Activated naive CD8-positive, alpha-beta T cell treated with anti-CD3 and anti-CD28 coated beads for 36 hours (primary cell): ENCODE measurements at places on chromosomes 16 and 17. TPM values are rescaled to one million over a fixed set of nuclear protein-coding genes. Genes with fewer than 3 reads are reported as not detected.

The VTN gene
- 0.22 TPM for total RNA-seq

GRCh38 chr16:80051040-80051439 is 450.5 kb upstream of the MAF start:
- DNase-seq, result no peak

DNA sequence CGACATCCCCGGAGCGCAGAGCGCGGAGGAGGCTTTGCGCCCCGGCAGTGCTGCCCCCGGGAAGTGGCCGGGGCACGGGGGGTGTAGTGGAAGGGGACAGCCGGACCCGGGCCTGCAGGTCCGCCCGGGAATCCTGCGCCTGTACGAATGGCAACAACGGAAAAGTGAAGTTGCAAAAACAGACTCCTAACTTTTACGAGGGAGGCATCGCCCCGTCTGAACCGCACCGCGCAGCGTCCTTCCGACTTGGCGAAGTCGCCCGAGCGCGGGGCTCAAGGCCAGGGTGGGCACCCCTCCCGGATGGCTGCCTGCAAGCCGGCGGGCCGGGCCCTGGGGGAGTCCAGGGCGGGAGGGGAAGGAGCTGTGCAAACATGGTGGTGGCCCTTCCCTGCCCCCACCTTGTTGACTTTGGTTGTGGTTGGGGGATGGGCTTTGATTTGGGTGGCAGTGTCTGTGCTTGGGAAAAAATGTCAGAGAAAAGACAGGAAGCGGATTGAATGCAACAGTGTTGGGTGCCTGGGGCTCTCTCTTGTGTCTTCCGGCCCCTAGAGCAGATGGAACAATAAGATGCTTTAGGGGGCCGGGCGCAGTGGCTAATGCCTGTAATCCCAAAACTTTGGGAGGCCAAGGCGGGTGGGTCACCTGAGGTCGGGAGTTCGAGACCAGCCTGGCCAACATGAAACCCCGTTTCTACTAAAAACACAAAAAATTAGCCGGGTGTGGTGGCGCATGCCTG is 675 bp downstream of the RNF213 start:
- peak; percentile 66 for DNase-seq

DNA sequence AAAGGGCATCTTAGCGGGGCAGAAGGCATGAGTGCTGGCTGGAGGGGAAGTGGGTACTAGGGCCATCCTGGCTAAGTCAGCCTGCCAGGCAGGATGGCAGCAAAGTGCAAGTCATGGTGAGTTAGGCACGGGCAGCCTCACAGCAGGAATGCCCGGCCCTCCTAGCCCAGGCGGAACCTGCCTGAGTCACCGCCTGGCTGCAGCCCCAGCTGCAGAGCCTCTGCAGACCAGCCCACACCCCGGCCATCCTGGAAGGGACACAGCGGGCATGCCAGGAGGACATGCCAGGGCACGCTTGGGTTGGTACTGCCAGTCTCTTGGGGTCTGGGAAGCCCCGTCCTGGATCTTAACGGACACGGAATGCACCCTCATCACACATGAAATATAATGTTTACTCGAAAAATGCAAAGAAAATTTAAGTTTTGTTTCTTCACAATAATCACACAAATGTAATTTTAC is 5.0 kb upstream of the ALDH3A1 start:
- DNase-seq, result no peak

DNA sequence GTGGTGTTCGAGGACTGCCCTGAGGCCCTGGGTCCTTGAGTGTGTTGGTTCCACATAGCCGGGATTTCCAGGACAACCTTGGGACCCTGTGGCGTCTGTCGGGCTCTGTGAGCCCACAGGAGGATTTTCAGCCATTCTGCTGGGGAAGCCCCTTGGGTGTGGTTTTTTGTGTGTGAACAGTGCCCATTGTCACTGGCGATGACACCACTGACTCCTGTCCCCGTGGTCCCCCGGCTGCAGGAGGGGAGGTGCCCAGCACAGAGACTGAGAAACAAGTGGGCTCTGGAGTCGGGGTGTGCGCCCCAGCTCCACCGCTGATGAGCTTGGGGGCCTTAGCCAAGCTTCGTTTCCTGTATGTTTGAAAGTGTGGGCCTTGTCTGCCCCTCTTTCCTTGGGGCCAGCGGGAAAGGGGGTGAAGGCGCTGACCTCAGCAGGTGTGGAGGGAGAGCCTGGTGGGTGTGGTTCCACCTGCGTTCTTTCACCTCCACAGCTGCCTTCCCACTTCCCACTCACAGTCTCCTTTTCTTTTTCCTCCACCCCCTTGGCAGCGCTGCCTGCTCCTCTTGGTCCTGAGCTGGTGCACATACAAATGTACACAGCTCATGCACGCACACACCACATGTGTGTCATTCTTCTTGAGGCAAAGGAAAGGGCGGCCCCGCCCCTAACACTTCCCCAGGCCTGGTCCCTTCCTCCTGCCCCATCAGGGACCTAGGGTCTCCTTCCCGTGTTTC is 16.1 kb downstream of the MGRN1 start:
- no peak for DNase-seq

- DNase-seq, result no peak
Measured at GRCh38 chr17:9364837-9365430, 210.7 kb downstream of the STX8 start.

DNA sequence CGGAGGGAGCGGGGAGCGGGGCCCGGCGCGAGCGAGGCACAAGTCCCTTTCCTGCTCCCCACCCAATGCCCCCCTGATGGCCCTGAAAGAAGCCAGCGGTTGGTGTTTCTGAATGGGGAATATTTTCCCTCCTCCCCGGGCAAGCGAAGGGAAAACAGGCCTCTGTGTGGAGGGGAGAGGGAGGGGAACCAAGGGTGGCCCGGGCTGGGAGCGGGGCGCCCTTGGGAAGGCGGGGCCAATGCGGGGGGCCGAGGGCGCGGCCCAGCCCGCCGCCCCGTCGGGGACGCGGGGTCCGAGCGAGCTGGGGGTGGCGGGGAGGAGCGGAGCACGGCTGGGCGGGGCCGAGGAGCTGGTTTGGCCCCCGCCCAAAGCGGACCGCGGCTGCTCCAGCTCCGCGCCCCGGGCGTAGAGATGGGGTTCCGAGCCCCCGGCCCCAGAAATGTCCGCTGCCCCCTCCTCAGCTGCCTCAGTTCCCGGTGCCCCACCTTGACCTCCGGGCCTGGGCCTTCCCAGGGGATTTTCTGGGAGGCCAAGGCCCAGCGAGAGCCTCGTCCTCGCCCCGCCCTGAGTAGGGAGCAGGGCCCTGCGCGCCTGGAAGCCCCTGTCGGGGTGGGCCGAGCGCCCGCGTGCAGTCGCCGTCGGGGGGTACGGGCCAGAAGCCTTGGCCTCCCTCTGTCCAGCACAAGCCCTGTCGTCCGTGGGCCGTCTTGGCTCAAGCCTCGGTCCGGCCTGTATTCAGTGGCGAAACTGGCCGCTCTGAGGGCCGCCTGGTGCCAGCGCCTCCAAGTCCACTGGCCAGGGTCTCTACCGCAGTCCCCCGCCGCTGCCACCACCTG is 3.9 kb upstream of the HEXIM1 start:
- peak; percentile 54 for DNase-seq

GRCh38 chr16:86775511-86775921 is 197.2 kb downstream of the FOXL1 start:
- DNase-seq, result no peak

DNA sequence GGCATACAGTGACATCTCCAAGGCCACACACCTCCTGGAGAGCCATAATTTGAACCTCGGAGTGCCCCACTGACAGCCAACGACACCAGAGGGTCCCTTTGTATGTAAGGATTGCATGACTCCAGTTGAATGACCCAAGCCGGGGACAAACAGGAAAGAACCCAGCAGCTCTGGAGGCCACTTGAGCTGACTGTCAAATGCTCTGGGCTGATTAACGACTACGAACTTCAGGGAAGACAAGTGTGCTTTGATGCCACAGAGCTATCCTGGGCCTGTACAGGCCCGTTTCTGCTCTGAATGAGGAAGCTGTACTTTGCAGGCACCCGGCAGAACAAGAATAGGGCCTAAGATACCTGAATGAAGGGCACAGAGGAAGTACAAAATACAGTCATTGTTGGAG is 404.6 kb downstream of the SLC39A11 start:
- DNase-seq, result no peak

DNA sequence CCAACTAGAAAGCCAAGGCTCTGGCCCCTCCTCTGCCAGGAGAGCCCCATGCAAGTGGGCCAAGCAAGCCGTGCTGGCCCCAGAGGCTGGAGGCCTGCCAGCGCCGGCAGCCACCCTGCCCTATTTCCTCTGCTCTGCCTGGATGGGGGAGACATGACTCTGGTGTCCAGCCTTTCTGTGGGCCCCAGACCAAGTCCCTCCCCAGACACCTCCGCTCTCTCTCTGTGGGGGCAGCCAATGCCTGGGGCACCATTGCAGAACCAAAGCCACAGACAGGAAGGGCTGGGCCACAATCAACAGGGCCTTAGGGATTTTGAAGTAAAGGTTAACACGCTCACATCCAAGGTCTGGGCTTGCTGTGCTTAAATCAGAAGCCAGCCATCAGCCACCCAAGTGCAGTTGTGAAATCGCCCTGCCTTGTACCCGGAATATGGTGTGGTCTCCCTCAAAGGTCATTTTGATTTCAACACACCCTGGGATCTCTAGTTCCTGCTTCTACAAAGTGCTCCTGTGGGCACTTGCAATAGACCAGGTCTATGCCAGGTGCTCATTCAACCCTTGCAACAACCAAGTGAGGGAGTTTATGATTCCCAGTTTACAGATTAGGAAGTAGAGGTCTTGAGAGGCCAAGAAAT is 63.5 kb upstream of the TEX2 start:
- no peak for DNase-seq

DNA sequence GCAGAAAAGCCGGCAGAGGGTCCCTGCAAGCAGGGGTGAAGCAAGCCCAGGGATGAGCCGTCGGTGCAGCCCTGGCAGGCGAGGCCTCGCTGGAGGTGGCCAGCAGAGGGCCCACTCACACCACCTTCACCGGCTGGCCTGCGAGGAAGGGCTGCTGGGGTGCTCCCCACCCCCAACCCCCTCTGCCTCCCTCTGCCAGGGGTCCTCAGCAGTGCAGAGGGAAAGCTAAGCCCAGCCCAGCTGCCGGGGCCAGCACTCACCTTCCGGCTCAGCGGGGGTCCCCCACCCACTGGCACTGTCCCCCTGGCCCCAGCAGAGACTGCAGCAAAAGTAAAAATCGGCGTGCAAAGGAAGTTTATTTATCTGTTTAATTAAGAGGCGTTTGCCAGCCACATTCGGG is 113.4 kb downstream of the ENGASE start:
- DNase-seq, result peak; percentile 15

GRCh38 chr17:13194887-13195286 is 177.1 kb upstream of the ELAC2 start:
- DNase-seq, result no peak

DNA sequence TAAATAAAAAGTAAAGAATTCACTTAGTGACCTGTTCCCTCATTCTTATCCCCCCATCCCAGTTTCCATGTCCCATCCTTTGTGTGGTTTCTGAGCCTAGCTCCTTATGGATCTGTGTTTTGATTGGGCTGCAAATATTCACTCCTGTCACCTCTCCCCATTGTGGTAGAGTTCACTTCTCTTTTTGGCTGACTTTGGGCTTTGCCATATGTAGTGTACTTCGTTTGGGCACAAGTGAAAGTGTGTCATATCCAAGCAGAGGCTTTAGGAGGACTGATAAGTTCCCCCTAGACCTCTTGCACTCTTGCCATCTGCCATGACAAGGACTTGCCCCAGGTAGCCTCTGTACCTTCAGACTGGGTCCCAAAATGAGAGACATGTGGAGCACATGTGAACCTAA is 13.0 kb upstream of the DHRS7B start:
- no peak for DNase-seq

DNA sequence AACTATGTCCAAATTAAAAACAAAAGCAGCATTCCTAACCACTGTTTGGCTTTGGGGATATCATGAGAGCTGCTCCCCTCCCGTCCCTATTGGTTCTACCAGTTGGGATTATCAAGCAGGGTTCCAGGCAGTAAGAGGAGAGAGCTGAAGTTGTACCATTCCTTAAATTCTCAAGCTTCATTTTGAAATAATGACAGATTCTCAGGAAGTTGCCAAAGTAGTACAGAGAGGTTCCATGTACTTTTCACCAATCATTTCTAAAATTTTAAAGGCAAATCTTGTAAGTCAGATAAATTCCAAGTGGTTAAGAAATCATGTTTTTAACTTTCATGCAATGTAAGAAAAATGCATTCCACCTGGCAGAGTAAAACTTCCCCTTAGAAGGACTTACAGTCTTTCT is 36.9 kb downstream of the TEX2 start:
- DNase-seq, result no peak
